Vagina (tissue), 2 donors: ENCODE measurements at places on chromosomes 13 and 19.

DNA sequence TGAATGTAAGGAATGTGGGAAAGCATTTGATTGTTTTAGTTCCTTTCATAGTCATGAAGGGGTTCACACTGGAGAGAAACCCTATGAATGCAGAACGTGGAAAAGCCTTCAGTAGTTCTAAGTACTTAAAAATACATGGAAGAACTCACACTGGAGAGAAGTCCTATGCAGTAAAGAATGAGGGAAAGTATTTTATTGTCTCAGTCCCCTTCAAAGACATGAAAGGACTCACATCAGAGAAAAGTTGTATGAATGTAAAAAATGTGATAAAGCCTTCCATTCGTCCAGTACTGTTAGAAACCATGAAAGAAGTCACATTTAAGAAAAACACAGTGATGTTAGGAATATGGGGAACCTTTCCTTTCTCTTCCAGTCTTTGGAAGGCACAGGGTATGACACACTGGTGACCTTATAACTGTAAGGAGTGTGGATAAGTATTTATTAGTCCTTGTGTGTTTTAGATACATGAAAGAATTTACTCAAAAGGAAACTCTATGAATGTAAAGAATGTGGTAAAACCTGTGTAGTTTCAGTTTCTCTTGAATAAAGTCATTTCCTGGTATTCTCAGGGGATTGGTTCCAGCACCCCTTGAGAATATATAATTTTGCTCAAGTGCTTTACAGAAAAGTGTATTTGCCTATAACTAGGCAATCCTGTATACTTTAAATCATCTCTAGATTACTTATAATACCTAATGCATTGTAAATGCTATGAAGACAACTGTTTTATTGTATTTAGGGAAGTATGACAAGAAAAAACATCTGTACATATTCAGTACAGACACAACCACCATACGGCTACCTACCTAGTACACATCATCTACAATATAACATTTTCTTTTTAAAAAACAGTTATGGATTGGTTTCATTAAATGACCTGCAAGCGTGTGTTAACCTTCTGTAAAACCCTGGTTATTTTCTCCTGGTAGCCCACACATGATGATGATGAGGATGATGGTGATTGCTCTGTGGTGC lies 52.8 kb downstream of the ZNF823 start:
- no peak for DNase-seq

- DNase-seq, result no peak
These were observed 26.0 kb upstream of the MAB21L1 start for GRCh38 chr13:35502456-35502855.

DNA sequence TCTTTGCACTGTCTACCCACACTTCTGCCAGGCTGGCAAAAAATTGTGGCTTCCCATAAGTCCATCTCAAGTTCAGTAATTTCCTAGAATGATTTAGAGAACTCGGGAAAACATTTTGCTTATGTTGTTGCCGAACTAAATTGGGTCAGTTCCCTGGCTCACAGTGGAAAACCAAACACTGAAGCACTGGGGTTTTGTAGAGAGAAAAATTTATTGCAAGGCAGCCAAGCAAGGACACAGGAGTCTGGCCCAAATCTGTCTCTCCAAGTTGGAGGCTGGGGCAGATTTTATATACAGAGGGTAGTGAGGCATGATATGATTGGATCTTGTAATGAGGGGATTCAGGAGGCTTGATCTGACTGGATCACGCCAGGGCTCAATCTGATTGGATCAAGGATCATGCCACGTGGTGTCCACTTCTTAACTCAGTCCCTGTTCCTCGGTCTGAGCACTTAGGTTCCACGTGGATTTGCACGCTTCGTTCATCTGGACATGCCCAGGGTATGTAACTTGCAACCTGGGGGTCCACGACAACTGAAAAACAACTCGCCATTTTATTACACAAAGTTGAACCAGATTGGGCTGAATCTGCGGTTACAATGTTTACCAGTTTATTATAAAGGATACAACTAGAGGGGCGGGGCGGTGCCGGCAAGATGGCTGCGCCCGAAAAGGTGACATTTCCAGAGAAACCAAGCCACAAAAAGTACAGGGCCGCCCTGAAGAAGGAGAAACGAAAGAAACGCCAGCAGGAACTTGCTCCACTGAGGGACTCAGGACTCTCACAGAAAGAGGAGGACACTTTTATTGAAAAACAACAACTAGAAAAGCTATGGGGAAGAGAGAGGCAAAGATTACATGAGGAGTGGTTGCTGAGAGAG lies 7.3 kb downstream of the CD209 start:
- no peak for DNase-seq

GRCh38 chr13:49833402-49833801 lies 40.9 kb upstream of the KPNA3 start:
- no peak for DNase-seq

DNA sequence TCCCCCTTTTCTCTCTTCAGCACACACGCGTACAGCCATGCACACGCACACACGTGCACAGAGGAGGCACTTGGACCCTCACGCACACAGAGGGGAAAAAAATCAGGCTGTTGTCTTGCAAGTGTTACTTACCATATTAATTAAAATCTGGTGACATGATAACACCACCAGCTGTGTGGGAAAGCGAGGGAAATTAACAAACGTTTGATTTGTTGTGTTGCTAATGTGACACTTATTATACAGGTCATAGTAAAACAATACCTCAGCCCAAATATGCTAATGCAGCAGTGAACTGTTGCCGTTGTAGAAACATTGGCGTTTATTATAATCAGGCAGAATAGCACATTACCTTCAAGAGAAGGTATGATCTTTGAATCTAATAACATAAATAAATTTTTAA lies 211.7 kb downstream of the TEX29 start:
- DNase-seq, result no peak

- no peak for DNase-seq
These were observed 202.4 kb downstream of the ITGBL1 start for GRCh38 chr13:101654883-101655282.

- DNase-seq, result no peak
These were observed 136.1 kb upstream of the IRS2 start for GRCh38 chr13:109922518-109922917.

DNA sequence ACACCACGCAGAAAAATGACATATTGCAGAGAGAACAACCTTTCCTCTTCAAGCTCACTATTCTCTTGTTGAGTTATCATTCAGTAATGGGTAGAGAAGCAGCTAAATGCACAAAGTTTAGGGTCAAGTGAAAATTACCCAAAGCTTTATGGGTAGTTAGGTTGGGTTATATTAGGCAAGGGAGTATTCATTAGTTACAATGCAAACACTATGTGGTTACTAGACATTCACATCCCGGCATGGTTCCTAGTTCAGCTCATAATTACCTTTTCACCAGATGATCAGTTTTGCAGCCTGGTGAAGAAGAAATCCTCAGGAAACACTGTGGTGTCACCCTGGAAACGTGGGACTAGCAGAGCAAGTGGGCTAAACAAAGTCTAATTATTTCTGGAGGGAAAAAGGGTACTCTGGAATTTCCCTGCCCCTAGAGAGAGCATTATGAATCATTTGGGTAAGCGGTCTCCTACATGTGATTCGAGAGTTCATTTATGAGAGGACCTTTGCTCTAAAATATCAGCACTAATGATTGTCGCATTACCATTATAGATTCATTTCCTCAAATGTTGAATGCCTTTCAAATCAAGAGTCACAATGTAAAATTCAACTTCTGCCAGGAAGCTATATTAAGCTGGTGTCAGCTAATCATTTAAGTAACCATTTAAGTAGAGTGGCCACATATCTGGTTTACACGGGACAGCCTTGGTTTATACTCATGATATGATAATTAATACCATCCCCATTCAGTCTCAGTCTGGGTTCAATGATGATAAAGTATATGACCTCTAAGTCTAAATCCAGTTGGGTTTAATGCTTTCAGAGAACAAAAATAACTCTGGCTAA lies 1208.0 kb downstream of the DIAPH3 start:
- DNase-seq, result no peak

DNA sequence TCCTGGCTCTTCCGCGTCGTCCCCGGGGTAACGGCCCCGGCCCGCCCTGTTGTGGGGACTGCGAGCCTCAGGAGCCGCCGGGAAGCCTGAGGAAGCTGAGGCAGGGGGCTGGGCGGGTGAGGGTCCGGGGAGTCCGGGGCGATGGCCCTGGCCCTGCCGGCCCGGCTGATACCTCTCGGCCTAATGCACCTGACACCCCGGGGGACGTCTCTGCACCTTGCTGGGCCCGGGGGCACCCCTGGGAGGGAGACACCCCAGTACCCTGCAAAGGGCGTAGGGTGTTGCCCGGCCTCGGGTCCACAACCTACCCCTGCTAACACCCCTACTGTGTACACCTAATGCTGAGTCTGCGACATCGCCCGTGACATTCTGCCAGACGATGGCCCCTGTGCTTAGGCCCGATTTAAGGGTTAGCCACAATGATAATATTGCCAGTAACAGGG lies 410 bp downstream of the PIN1 start:
- no peak for DNase-seq

DNA sequence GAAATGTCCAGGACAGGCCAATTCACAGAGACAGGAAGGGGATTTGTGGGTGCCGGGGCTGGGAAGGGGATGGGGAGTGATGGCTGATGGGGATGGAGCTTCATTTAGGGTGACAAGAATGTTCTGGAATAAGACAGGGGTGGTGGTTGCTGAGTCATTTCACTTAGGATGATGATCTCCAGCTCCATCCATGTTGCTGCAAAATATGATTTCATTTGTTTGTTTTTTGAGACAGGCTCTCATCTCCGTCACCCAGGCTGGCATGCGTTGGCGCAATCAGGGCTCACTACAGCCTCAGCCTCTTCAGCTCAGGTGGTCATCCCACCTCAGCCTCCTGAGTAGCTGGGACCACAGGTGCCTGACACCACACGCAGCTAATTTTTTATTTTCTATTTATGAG lies 3.1 kb upstream of the JSRP1 start:
- DNase-seq, result no peak

DNA sequence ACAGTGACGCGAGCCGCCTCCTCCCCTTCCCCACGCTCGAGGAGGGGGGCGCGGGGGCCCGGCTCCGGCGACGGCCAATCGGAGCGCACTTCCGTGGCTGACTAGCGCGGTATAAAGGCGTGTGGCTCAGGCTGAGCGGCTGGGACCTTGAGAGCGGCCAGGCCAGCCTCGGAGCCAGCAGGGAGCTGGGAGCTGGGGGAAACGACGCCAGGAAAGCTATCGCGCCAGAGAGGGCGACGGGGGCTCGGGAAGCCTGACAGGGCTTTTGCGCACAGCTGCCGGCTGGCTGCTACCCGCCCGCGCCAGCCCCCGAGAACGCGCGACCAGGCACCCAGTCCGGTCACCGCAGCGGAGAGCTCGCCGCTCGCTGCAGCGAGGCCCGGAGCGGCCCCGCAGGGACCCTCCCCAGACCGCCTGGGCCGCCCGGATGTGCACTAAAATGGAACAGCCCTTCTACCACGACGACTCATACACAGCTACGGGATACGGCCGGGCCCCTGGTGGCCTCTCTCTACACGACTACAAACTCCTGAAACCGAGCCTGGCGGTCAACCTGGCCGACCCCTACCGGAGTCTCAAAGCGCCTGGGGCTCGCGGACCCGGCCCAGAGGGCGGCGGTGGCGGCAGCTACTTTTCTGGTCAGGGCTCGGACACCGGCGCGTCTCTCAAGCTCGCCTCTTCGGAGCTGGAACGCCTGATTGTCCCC lies at the start of gene JUNB:
Gene JUNB (plus strand): TSS at position 142 of the 706 bp plus-strand sequence. CDS start 286 bp downstream, at position 428.
- DNase-seq, result peak; percentile 99

DNA sequence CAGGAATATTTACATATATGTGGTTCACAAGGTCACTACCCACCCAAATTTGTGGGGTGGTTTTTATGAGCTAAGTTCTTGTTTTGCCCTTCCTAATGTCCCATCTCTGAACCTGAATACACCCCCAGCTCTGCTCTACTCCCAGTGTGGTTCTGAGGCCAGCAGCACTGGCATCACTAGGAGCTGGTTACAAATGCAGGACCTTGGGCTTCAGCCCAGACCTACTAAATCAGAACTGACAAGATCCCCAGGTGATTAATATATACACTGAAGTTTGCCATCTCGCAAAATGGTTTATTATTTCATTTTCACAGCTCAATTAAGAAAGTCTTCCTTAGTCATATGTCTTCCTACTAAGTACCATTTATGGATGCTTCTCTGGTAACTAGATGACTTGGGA lies 67.9 kb downstream of the FOXO1 start:
- DNase-seq, result no peak

DNA sequence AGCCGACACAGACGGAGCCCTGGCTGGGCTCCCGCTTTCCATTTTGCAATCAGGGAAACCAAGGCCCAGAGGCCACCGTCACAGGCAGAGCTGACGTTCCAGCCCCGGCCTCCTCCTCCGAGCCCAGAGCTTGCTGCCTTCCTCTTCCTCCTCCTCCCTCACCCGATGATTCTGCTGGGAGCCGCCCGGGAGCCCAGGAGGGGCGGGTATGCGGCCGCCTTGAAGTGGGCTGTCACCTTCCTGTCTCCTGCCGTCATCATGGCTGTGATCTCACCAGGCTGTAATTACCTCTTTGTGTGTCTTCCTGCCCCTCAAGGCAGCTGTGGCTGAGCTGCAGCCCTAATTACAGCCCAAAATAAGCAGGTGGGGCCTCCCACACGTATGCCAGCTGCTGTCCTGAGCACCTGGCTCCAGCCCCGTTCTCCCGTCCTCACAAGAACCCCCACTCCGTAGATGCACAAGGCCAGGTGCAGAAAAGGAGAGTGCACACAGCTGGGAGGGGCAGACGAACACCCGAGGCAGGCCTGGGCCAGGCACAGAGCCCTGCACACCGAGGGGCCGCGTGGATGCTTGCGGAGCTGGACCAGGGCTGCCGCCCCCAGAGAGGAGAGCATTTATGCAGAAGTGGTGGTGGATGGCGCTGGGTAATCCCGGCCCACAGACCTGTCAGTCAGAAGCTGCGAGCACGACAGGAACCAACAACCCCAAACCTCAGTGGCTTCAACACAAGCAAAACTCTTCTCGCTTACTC lies 4.0 kb downstream of the TPGS1 start:
- DNase-seq, result no peak

DNA sequence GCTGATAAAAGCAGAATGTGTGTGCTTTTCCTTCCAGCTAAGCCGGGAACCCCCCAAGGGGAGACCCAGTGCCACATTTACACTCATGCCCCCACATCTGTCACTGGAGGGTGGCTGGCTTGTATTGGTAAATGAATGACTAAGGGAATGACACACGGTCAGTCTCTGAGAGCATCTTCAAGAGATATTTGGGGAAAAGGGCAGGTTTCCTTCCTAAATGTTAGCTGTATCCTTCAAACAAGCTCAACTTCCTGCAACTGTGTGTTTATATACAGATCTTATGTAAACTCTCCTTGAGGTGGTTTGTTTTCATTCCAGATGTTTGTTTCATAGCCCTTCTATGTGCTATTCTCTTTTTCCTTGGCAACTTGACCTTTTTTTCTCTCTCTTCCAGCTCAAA lies 192.6 kb downstream of the COL4A1 start:
- no peak for DNase-seq

DNA sequence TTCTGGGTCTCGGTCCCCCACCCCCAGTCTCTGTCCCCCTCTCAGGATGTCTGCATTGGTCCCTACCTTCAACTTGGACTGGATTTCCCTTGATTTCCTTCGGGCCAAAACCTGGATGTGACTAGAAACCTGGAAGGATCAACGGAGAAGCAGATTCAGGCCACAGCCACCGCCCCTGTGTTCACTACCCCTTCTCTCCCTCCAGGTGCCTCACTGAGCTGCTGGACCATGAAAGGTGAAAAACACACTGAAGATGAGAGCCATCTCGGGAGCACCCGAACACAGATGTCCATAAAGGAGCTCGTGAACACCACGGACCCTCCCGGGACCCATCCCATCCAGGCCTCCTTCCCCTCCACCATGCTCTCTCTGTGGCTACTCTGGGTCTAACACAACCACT lies 5.0 kb downstream of the TEAD2 start:
- no peak for DNase-seq

- no peak for DNase-seq
These were observed 553.9 kb upstream of the ARGLU1 start for GRCh38 chr13:107121793-107122192.
